ENCODE measurements at places on chromosomes 12 and 14.

- no peak for DNase-seq
These were observed 8.3 kb downstream of the DIO2 start for GRCh38 chr14:80202888-80203562.

DNA sequence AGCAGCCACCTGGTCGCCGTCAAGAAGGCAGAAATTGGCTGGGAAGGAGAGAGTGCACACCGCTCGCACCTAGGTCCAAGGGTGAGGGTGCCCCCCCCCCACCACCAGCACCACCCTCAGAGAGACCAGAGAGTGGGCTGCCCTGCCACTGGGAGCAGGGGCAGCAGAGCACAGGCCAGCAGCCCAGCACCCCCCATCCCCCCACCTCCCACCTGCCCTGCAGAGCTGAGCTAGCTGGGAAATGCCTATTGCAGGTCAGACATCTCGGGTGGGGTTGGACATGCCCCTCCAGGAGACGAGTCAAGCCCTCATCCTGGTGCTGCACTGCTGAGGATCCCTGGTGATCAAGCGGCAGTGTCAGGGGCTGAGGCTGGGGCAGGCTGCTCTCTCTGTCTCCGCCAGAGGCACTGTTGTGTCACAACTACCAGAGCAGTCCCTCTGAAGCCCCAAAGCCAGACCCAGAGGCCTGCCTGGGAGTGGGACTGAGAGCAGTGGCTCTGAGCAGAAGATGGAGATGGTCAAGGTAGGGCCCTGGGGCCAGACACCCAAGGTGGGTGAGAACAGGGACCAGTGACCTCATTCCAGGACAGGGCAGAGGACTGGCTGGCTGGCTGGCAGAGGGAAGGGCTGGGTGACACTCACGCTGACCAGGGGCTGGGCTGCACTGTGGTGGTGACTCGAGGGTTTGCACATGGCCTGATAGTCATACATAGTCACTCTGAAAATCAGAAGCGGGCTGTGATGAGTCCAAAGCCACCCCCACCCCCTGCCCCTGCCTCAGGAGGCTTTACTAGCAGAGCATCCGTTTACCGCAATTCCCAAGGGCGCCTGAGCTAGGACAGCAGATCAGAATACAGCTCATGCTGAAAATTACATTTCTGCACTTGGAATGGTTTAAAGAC is 19.7 kb upstream of the LRTM2 start:
- peak; percentile 58 for DNase-seq

GRCh38 chr14:100138082-100138787 is 21.2 kb downstream of the DEGS2 start:
- DNase-seq = no peak

- DNase-seq = no peak
These were observed 39.7 kb downstream of the FOS start for GRCh38 chr14:75318353-75318752.

DNA sequence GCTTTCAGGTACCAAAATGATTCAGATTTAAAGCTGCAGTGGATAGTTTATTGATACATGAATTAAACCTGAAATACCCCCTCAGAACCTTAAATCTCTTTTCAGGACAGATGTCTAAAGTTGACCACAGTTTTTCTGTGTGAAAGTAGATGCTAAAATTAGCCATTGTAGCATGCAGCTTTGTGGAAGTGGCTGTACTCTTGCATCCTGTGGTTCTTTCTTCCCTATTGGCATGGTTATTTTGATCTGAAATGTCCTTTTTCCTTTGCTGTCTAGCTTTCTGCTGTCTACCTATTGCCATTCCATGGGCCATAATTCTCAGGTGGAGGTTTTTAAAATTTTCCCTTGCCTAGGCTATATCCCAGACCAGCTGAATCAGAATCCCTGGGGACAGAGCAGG is 455.6 kb downstream of the ZFP36L1 start:
- no peak for DNase-seq

DNA sequence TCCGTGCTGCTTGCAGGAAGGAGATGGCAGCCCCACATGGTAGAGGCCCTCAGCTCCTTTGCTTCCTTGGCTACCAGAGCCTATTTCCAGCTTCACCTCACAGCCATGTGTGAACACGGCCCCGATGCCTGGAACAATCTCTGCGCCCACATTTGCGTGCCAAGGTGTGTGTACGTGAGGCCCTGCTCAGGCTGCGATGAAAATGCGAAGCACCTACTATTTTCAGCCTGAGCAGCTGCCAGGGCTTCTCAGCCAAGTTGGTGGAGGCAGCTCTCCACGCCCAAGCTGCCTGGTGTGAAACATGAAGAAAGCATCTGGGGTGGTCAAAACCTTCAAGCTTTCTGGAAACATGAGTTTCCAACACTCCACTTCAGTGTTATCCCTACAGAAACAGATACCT is 177.8 kb upstream of the EGLN3 start:
- no peak for DNase-seq

- no peak for DNase-seq
These were observed 780.9 kb downstream of the RPS29 start for GRCh38 chr14:48805315-48805714.

GRCh38 chr12:27751386-27752047 is 28.5 kb upstream of the KLHL42 start:
- DNase-seq = no peak

DNA sequence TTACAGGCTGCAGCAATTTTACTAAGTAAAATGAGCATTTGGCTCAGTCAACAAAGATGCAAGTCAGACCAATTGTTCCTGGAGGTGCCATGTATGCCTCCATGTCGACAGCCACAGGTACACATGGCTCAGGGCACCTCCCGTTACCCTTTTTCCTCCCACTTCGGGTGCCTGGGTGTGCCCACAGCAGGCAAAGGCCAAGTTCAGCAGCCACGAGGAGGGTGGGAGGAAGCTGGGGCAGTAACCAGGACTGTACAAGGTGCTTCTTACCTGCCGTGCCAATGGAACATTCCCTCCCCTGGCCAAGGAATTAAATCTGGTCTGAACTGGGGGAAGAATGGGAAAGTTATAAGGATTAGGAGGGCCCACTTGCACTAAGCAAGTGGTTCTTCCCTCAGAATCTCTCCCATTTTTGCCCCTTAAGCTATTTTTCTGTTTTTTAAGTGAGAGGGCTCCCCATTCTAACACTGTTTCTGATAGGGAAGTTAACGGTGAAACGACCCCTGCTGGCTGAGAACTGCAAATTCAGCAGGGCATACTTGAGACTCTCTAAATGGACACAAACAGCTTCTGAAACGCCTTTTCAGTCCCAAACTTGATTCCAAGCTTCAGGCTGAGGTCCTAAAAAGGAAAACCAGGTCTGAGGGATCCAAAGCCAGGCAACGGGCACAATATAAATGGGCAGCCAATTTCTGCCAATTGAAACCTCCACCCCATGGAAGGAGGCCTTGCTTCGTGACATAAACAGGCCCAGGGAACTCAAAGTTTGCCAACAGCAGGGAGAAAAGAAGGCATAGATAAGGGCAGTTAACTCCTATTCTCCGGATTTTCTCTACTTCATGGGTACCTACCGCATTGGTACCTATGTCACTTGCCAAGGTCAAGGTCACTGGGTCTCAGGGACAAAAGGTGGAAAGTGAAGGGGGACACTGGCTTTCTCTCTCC is 24.8 kb downstream of the CLECL1 start:
- peak; percentile 75 for DNase-seq

GRCh38 chr12:53623548-53624385 is 2.4 kb downstream of the ATF7 start:
- DNase-seq = no peak

DNA sequence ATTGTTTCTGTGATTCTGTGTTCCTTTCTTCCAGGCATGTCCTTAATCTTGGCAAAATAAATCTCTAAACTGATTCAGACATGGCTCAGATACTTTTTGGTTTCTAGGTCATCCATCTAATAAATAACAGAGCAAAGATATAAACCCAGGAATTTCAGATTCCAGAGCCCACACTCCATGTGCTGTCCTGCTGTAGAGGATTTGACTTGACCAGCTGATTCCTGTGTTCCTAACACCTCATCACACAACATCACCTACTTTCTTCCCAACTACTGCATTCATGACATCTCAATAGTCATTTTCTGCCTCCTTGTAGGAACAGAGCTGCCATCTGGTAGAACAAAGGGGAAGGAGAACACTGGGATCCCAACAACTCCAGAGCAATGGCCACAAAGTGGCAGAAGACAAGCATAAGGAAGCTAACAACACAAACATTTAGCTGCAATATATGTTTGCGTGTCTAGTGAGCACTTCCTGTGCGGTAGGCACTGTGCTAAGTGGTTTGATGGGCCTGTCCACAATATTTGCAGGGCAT is 91.9 kb upstream of the OVCH1 start:
- no peak for DNase-seq

DNA sequence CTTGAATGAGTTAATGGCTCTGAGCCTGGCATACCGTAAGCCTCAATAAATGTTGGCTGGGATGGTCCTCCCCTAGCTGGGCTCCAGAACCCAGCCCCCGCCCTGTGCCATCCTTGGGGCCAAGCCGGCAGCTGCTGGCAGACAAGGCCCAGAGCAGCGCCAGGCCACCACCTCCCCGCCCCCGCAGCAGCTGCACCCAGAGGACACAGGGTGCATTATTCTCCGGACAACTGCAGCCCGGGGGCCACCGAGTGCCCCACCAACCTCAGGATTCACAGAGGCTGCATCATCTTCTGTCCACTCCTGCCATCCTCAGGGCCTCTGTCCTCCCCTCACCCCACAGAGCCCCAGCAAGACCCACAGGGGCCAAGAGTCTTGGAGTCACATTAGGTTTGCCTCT is 92.7 kb downstream of the NCOR2 start:
- DNase-seq = no peak

GRCh38 chr14:95569440-95569839 is 34.6 kb downstream of the GLRX5 start:
- DNase-seq = no peak

Measured in CD4-positive, alpha-beta T cell treated with Interferon gamma for 1 hour (primary cell).